ENCODE measurements at places on chromosomes 2 and 18. TPM values are rescaled to one million over a fixed set of nuclear protein-coding genes. Genes with fewer than 3 reads are reported as not detected.

Gene FNDC4
- polyA plus RNA-seq = 13.9 TPM

Gene PLB1
- polyA plus RNA-seq = 1.7 TPM

Gene POTEI
- polyA plus RNA-seq = 0.76 TPM

Gene TMEM169
- polyA plus RNA-seq = 0.66 TPM

Gene CDH2
- polyA plus RNA-seq = 7.2 TPM

Gene PAX8
- polyA plus RNA-seq = 7.3 TPM

Gene HAAO
- 24.6 TPM for polyA plus RNA-seq

Gene FABP1
- polyA plus RNA-seq = not detected

Gene DES
- 22.0 TPM for polyA plus RNA-seq

Gene SNTG2
- 0.93 TPM for polyA plus RNA-seq

Gene CDH20
- 0.26 TPM for polyA plus RNA-seq

Gene GKN1
- polyA plus RNA-seq = not detected

Gene TEX51
- not detected for polyA plus RNA-seq

Gene PAIP2B
- 10.2 TPM for polyA plus RNA-seq

Gene SKA1
- 12.4 TPM for polyA plus RNA-seq

Gene ATP8B1
- 19.2 TPM for polyA plus RNA-seq

Gene ANKRD30B
- polyA plus RNA-seq = not detected

DNA sequence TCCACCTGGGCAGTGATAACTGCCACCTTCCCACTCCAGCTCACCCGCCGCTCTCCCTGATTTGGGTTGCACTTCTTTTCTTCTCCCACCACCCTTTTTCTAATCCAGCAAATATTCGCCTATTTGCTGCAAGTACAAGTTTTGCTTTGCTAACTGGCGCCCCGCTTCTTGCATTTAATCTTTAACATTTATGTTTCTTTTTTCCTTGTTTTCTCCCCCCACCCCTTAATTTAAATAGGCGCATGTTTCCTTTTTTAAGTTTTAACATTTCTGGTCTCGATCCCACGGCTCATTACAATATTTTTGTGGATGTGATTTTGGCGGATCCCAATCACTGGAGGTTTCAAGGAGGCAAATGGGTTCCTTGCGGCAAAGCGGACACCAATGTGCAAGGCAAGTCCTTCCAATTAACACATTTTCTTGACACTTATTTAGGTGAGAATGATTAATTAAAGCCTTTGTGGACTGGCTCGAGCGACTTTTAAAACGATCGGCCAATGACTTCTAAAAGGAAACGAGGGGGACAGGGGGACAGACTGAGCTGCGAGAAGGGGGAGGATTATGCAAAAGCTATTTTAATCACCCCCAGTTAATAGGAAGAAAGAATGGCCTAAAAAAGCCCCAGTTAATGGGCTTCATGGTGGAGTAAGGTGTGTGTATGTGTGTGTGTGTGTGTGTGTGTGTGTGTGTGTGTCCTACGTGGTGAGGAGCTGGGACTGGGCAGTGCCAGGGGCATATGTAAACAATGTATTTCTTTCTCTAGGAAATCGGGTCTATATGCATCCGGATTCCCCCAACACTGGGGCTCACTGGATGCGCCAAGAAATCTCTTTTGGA lies 1.6 kb downstream of the TBR1 start:
- DNase-seq = no peak

- no peak for DNase-seq
Measured at GRCh38 chr18:5539391-5539790, 4.4 kb downstream of the EPB41L3 start.

- no peak for DNase-seq
Measured at GRCh38 chr18:77105028-77105427, 27.6 kb downstream of the MBP start.

GRCh38 chr2:152584301-152584700 lies 133.0 kb downstream of the PRPF40A start:
- DNase-seq = no peak

GRCh38 chr2:231046916-231047273 lies 9.6 kb downstream of the C2orf72 start:
- no peak for DNase-seq

DNA sequence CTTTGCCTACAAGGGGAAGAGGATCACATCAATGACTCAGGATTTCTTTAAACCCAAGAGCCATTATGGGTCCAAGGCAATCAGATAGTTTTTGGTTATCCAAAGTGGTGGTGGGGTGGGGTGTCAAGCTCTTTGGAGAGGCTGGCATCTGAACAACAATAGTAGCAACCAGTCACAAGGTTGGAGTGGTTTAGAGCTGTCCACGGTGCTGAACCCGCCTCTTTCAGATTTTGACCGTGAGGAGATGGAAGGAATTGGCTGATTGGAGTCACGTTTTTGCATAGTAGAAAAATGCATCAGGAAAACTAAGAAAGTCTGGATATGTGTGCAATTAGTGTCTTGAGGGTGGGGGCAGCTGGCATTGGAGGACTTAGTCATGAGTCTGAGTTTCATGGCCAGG lies 159.9 kb downstream of the LOXHD1 start:
- DNase-seq = no peak

GRCh38 chr2:112793449-112793978 lies 9.2 kb upstream of the IL1A start:
- DNase-seq = no peak

- DNase-seq = no peak
Measured at GRCh38 chr18:1848716-1849115, 722.6 kb downstream of the METTL4 start.

DNA sequence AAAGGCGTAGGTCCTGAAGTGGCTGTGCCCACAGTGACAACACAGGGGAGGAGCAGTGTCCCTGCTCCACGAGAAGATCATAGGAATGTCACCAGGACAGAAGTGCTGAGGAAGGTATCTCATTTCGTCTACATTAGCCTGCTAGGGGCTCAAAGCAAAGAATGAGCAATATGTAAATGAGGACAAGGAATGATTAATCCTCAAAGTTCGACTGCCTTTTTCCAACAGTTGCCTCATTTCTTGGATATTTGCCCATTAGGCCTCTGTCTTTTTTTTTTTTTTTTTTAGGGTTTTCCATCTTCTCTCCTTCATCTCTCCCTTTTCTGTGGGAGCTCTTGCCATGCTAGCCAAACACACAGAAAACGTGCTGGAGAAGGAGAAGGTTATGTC lies 105.2 kb upstream of the ARHGAP28 start:
- peak; percentile 63 for DNase-seq

- DNase-seq = no peak
Measured at GRCh38 chr18:2657788-2658458, 2.4 kb downstream of the SMCHD1 start.

DNA sequence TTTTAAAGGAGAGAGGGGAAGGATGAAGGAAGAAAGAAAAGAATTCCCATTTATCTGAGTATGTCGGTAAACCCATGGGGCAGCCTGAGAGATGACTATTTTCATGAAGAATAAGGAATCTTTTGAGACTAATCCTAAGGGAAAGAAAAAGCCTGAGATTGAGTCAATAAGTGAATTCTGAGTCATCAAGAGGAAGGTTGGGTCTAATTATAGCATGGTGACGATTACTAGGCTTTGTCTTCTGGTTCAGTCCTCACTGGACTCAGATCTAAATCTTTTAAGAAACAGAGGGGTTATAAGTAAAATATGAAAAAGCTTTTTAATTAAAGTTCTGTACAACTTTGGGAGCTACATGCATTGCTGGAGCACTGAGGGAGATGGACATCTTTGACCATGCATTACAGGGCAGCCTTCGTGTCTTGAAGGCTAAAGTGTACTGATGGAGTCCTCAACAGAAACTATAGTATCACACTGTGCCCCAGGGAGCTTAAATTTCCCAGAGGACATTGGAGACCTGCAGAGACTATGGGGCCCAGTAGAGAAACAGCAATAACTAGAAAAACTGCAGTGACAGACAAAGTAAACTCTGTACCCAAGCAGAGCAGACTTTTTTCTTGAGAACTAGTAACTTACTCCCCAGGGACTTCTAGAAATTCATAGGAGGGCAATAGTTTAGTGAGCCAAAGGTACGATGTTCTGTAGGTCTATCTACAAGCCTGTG lies 260.9 kb downstream of the RAD51AP2 start:
- no peak for DNase-seq

DNA sequence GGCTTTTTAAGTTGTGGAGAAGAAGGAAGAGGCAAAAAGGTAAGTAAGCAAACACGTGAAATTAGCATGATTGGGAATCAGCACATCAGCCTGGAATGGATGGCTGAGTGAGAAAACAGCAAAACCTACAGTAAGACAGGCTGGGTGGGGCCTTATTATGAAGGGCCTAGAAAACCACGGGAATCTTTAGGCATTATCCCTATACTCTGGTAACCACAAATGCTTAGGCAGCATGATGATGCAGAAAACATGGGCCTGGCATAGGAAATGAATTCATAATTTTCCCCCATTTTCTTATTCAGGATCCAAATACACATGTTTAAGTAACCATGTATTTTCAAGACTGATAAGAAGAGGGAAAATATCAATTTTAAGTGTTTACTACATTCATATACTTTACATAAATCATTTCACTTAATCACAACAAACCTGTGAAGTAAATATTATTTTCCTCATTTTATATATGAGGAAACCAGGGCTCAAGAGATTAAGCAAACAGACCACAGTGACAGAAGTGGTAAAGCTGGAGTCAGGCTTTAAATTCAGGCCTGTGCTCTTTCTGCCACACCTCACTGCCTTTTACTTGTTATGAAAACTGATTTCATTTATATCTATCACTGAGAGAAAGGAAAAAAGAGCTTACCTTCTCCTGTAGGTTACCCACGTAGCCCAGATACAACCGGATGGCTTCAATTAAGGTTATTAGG lies 4.0 kb downstream of the TMEM17 start:
- DNase-seq = no peak

- no peak for DNase-seq
Measured at GRCh38 chr2:234479465-234479864, 17.4 kb downstream of the ARL4C start.

- DNase-seq = no peak
Measured at GRCh38 chr2:105802587-105802986, 57.9 kb downstream of the NCK2 start.

GRCh38 chr18:45173799-45174519 lies 441.3 kb upstream of the SLC14A2 start:
- no peak for DNase-seq

GRCh38 chr2:156473445-156473844 lies 37.3 kb downstream of the GPD2 start:
- no peak for DNase-seq

DNA sequence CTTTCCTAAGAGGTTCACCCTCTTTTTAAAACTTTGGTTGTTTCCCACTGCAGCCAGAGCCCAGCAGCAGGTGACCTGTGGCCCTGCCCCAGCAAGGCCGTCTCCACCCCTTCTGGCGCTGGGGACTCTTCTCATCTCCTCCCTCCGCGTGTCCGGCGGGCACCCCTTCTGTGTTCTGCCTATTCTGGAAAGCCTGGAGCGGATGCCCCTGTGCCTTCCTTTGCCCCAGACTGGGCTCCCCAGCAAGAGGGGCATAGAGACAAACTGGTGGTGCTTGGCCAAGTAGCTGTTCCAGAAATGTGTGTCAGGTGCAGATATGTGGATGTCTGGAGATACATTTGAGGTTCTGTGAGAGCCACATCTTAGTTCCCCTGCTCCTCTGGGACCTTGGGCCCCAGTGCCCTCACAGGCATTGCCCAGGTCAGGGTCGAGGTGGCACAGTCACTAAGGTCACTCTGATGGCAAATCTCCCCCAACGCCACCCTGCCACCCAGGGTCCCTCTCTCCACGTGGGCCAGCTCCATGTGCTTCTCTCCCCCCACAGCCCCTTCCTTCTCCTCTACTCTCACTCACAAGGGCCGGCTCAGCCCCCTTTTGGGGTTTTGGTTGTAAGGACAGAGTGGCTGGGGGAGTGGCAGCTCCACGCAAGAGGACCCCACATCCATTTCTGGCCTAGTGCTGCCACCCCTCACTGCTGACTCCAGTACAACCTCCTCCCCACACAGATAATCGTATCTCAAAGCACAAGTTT lies 35.5 kb upstream of the TAF1B start:
- DNase-seq = no peak

GRCh38 chr2:165203689-165204559 lies at the start of gene SCN3A:
Gene SCN3A, minus strand, starts transcription at chr2:165204050. Its CDS starts 27,656 bp downstream, at chr2:165176394.
- DNase-seq = no peak

DNA sequence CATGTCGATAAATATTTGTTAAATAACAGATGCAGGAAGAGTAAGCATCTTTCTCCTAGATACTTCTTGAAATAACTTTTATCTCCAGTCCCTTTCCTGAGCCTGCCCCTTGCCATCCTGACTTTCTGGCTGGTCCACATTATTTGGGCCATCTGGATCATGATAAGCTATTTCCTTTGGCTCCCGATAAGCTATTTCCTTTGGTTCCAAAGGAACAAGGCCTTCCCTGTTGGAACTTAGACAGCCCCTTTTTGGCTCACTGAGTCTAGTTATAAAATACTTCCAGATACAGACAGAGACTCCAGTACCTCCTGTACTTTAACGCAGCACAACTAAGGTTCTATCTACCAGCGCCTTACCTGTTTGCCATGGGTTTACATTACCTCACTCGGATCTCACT lies 205.3 kb upstream of the CCDC150 start:
- no peak for DNase-seq

GRCh38 chr18:78975292-78975691 lies 4.3 kb upstream of the SALL3 start:
- no peak for DNase-seq

DNA sequence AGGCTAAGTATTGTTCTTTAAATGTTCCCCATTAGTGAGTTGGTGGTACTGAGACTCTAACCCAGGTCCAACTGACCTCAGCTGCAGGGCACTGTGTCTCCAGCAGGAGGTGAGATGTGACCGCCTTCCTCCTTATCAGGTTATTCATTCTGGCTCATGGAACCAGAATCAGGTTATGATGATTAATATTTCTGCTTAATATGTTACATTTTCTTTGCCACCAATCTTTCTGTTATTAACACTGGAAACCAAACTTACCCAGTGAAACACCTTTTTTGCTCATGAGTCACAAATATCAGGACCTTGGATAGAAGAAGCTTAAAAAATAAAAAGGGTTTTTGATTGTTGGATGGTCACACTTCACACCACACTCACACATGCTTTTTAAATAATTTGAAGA lies 85.4 kb downstream of the DPP4 start:
- DNase-seq = no peak

- no peak for DNase-seq
Measured at GRCh38 chr2:218081063-218081462, 12.0 kb downstream of the RUFY4 start.

- DNase-seq = no peak
Measured at GRCh38 chr2:186675380-186675779, 18.5 kb upstream of the FAM171B start.

All from left lung (tissue), 14 donors.